Activated CD4-positive, alpha-beta T cell treated with anti-CD3 and anti-CD28 coated beads for 24 hours (primary cell): ENCODE measurements at places on chromosomes 5 and 9.

- DNase-seq = no peak
These were observed 26.1 kb upstream of the OR2S2 start for GRCh38 chr9:35984021-35984420.

- DNase-seq = no peak
These were observed 249.2 kb upstream of the IRX2 start for GRCh38 chr5:3000631-3001030.

- DNase-seq = no peak
These were observed 581.2 kb downstream of the CDH18 start for GRCh38 chr5:19406576-19407365.

GRCh38 chr5:14164164-14165163, 21.3 kb downstream of the TRIO start:
- no peak for DNase-seq

DNA sequence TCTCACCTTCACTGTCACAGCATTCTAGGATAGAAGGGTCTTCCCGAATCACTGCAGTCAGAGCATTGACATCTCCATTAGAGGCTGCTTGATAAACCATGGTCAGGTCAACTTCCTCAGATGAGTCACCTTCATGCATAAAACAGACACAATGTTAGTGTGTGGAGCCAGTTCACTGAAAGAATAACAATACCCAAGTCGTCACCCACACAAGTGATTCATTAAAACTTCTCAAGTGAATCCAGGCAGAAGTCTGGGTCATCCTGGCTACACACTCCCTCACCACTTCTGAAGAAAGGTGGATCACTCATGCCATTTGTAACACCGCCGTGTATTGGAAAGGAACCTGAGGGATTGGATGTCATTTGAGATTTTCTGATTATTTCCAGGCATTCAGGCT, 49.6 kb downstream of the ANKRD55 start:
- DNase-seq = no peak

DNA sequence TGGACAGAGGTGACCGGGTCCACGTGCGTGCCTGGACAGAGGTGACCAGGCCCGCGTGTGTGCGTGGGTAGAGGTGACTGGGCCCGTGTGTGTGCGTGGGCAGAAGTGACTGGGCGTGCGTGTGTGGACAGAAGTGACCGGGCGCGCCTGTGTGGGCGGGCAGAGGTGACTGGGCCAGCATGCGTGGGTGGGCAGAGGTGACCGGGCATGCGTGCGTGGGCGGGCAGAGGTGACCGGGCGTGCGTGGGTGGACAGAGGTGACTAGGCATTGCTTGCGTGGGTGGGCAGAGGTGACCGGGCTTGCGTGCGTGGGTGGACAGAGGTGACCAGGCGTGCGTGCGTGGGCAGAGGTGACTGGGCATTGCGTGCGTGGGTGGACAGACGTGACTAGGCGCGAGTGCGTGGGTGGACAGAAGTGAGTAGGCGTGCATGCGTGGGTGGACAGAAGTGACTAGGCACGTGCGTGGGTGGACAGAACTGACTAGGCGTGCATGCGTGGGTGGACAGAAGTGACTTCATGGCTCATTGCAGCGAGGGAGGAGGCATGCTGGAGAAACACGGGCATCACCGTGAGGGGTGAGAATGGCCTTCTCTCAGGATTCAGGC, 254.1 kb upstream of the IRX4 start:
- DNase-seq = no peak

DNA sequence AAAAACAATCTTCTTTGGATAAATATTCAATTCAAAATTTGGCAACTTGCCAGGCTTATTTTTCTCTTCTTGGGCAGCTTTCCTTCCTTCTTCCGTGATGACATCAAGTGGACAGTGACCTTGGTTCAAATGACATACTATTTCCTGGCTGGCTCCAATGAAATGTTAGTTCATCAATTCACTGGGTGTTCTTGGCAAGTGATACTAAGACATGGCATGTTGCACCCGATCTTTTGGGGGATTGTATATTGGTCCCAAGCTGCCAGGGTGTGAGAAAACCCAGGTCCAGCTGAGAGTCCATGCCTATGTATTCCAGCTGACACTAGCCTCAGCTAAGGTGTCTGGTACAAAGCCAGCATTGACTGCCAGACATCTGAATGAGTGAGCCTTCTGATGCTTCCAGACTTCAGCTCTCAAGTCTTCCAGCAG, 252.9 kb downstream of the MAT2B start:
- no peak for DNase-seq

DNA sequence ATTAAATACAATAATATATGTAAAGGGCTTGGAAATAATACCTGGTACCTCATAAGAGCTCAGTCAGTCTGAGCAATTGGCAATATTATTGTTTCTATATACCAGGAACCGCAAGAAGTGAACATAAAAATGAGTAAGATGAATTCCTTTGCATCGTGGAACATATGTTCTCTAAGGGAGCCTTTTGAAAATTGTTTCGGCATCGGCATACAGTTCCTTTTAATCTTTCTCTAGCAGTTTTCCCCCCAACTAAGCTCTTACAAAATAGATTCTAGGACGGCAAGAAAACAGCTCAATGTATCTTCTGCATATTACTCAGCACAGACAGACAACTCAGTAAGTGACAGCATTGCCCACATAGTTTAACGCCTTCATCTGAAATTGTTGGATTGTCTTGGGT, 426.6 kb upstream of the WWC1 start:
- no peak for DNase-seq

DNA sequence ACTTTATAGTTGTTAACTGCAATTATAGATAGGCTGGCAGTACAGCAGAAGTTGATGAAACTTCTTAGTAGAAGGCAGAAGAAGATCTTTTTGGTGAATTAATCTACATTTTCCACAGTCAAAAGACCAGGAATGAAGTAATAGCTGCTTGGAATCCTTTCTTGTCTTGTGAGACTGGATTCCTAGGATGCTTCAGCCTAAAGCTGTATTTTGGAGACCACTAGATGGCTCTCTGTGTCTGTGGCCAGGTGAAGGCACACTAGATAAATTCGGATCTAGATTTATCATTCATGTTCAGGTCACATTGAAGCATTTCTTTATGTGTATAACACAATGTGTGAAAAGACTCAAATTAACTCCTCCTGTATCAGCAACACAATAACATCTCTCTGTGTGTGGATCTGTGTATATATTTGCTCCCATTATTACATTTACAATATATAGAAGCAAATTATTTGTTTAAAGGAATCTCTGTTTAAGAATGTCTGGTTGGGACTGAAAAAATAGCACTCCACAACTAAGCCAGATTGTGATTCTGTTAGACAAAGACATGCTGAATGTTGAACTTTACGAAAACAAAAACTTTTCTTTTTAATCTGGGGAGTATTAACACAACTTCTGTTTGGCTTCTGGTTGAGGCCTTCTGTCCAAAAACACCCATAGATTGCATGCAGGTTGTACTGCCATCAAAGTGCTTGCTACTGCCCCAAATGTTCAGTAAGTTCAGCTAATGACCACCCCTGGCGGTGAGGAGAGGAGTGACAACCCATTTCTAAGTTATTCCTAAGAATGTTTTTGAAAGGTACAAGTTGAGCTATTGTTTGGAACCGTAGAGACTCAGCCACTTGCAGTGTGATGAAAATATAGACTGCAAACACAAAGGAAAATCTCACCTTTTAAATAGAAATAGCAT, 10.6 kb downstream of the GRIN3A start:
- no peak for DNase-seq

- no peak for DNase-seq
These were observed 12.2 kb downstream of the AFAP1L1 start for GRCh38 chr5:149283626-149284480.

DNA sequence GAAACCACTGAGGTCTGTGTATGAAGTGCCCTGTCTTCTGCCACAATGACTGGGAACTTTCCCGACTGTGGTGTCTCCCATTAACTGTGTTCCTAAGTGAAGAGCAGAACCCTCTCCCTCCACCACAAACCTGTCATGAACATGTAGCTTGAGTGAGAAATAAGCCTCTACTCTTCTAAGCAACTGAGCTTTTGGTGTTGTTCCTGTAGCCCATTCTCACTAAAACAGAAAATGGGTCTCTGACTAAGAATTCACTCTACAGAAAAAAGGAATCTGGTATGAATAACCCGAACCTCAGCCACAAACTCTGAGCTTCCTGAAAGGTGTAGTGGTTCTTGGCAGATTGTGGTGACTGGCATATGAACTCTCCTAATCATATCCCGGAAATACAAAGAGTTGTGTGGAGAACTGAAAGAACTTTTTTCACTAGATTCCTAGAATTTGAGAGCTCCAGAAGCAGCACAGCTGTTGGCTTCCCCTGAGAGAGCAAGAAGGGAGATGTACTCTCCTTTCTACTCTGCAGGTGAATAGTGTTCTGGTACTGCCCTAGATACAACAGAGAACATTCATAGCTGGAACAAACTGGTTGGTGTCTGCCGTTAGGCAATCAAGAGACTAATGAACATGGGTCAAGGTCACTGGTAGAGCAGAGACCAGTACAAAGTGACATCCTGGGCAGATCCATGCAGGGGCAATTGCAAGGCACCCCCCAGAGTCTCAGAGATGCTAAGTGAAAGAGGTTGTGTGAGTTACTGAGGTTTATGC, 283.8 kb downstream of the PDE4D start:
- DNase-seq = no peak

- no peak for DNase-seq
These were observed 10.5 kb downstream of the SLC22A5 start for GRCh38 chr5:132380047-132380446.

GRCh38 chr9:4299005-4299795, 668 bp downstream of the GLIS3 start:
- no peak for DNase-seq

DNA sequence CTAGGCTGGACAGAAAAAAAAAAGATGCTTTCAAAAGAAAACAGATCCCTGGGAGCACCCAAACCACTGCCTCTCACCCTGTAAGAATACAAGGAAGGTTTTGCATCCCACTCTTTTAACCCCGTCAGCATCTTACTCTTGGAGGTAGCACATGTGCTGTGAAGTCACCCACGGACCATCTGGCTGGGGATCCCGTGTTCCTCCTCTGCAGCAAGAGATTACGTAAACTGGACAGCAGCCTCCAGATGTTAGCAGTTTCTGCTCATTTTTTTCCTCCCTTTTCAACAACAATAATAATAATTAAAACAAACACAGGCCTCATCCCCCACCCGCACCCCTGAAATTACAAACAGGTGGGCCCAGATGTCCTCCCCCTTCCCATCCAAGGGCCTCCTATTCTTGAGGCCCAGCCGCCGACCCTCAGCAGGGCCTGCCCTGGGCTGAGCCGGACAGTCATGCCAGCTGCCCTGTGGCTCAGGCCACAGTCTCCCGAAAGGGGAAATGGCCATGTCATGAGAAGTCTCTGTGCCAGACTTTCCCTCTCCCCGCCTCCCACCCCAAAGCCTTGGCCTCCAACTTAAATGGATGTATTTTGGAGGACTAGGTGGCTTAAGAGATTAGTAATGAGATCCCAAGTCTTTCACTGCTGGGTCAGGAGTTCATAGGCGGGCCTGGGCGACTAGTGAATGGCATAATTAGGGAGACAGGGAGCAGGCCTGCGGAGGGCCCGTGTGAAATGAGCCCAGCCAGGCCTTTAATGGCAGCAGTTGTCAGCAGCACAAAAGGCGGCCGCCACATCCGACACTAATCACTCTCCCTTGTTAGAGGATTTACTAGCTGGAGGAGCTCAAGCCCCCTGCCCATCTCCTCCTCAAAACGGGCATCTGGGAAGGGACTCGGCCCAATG, 165.1 kb downstream of the PAPPA start:
- no peak for DNase-seq

DNA sequence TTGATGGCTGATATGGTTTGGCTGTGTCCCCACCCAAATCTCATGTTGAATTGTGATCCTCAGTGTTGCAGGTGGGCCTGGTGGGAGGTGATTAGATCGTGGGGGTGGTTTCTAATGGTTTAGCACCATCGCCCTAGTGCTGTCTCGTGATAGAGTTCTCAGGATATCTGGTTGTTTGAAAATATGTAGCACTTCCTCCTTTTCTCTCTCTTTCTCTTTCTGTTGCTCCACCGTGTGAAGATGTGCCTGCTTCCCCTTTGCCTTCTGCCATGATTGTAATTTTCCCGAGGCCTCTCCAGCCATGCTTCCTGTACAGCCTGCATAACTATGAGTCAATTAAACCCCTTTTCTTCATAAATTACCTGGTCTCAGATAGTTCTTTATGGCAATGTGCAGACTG, 111.6 kb downstream of the SREK1 start:
- DNase-seq = no peak
